C1 segment of cervical spinal cord (tissue), 14 donors: ENCODE measurements at places on chromosomes 7 and 10.

DNA sequence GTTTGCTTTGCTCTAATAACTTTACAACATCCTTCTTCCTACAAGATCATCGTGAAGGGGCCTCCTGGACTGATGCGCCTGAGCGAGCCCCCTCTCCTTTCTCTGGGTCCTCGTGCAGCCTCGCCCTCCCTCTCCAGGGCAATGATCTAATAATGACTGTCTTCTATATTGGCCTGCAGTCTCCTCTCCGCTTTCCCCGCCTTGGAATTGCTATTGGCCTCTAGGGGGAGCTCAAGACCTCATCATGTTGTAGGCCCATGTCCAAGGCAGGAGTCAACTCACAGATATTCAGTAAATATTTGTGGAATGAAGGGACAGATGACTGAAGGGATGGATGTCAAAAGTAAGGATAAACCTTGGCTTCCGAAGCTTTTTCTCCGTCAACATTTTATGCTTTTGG lies 1180.3 kb downstream of the TYW1 start:
- peak; percentile 4 for DNase-seq

- DNase-seq, result peak; percentile 71
Measured at GRCh38 chr10:93993782-93994437, at the start of gene PLCE1. Gene PLCE1, plus strand, starts transcription at chr10:93993931. Its CDS starts 37,116 bp downstream, at chr10:94031047.

DNA sequence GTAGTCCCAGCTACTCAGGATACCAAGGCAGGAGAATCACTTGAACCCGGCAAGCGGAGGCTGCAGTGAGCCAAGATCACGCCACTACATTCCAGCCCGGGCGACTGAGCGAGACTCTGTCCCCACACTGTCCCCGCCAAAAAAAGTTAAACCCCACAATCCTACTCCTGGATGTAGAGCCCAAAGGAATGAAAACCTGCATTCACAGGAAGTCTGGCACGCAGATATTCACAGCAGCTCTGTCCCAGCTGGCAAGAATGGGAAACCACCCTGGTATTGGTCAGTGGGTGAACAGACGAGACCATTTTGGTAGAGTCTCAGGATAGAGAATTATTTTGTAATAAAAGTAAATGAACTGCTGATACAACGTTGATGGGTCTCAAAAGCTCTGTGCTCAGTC lies 225.2 kb downstream of the MAD1L1 start:
- no peak for DNase-seq

DNA sequence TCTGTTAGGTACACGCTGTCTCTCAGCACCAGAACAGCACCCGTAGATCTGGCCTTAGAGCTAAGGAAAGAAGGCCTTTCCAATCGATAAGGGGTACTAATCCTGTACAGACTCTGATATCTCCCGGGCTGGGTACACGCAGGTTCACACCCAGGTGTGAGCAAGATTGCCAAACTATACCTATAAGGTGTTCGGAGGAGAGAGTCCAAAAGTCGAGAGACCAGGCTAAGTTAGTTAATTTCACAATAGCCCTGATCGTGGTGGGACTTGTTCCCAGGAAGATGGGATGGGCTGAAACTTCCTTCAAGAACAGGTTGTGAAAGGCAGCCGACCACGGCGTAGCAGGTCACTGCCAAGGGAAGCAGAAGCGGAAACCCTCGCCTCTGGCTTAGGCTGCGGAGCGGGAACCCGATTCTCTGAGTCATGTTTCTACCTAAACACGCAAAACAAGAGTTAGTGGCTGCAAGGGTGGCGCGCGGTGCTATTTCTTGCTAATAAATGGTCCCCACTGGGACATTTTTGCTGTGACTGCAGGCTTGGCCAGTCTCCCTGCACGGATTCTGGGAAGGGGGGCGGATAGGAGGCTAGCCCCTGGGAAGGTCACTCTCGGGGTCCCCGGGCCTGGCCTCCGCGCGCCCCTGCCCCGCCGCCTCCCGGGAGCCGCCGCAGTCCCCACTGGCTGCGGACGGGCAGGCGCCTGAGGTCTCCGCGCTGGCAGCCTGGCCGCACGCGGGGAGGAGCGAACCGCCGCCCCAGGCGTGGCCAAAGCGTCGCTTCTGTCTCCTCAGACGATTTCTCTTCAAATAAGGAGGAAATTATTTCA lies 75.4 kb upstream of the PDSS1 start:
- DNase-seq, result no peak

DNA sequence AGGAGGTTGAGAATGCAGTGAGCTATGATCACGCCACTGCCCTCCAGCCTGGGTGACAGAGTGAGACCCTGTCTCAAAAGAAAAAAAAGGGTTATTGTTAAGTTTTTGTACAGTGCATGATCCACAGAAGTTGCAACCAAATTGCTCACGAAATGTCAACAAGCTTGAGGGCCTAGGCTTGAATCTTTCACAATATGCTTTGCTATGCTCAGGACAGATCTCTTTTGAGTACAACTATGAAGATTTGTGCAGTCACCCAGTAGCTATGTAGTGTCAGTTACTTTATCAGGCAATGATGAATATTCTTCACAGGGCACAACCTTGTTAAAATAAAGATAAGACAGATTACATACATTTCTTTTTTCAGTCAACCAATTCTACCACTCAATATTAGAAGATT lies 109.2 kb downstream of the PRTFDC1 start:
- DNase-seq, result no peak

- no peak for DNase-seq
Measured at GRCh38 chr10:58982470-58983239, 193.8 kb upstream of the PHYHIPL start.

DNA sequence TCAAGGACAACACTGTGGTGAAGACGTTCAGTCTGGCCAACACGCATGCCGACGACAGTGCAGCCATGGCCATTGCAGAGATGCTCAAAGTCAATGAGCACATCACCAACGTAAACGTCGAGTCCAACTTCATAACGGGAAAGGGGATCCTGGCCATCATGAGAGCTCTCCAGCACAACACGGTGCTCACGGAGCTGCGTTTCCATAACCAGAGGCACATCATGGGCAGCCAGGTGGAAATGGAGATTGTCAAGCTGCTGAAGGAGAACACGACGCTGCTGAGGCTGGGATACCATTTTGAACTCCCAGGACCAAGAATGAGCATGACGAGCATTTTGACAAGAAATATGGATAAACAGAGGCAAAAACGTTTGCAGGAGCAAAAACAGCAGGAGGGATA lies 6.6 kb downstream of the LMOD2 start:
- no peak for DNase-seq

DNA sequence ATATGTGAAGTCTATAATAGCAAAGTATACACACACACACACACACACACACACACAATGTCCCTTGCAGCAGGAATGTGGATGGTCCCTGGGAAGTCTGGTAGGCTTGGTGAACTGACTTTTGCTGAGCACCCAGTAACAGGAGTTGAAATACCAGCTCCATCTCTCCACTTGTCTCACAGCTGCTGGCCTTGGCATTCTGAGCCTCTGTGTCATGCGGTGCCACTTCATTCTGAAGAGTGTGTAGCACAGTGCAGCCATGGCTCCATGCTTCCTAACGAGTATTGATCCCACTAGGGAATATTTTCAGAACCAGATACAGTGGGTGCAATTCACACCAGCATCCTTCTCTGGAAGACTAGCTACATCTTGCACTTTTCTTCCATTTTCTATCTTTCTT lies 192.4 kb downstream of the ADARB2 start:
- no peak for DNase-seq

DNA sequence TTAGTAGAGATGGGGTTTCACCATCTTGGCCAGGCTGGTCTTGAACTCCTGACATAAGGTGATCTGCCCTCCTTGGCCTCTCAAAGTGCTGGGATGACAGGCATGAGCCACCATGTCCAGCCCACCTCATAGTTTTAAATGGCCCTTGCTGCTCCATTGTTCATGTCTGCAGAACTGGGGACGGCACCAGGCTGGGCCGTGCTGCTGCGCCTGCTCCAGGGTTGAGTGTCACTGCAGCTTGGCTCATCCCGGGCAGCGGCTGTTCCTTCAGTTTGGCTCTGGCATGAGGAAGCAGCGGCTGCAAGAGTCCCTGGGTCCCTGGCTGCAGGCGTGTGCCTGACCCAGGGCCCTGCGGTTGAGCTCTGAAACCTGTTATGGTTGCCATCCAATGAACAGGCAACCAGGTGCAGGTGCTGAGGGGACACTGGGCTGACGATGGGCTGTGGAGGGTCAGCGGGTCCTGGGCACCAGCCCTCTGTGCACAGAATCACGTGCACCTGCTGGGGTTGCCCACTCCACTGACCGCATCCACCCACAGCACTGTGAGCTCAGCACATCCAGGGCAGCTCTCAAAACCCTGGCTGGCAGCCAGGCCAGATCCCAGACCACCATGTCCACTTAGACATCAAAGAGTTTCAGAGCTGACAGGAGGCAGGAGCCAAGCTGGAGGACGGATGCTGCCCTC lies 70.2 kb upstream of the PPP2R2D start:
- DNase-seq, result no peak

GRCh38 chr10:118851062-118852035 lies 96.6 kb upstream of the CACUL1 start:
- no peak for DNase-seq

GRCh38 chr7:25850216-25850615 lies 301.8 kb upstream of the NFE2L3 start:
- no peak for DNase-seq

DNA sequence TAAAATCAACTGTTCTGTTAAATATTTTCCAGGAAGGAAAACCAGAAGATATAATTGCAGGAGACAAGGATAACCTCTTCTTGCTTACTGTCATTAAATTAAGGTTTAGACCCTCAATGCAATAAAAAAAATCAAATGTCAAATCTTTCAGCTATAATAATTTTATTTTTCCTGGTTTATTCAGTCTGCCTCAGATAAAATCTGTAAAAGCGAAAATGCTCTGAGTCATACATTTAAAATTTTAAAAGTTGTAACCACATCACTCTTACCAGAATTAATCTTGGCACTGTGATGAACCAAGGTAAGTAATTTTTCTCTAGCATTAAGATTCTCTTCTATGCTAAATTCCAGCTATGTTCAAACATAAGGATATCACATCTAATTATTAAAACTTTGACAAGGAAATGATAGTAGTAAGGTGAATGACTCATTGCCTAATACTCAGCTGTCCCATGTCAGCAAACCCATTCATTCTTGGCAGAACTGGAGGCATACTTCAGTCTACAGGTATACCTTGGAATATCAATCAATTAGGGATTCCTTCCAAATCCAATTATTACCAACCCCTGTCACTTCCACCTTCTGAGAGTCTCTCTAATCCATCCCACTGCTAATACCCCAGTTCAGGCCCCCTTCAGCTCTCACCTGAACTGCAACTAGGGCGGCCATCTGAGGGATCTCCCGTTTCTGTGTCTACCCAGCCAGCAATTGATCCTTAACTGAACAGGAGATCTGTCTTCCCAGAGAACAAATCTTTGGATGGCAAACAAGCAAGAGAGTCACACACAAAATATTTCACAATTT lies 434.1 kb downstream of the GRM8 start:
- DNase-seq, result no peak

GRCh38 chr7:48179496-48180030 lies 8.3 kb downstream of the ABCA13 start:
- DNase-seq, result no peak

DNA sequence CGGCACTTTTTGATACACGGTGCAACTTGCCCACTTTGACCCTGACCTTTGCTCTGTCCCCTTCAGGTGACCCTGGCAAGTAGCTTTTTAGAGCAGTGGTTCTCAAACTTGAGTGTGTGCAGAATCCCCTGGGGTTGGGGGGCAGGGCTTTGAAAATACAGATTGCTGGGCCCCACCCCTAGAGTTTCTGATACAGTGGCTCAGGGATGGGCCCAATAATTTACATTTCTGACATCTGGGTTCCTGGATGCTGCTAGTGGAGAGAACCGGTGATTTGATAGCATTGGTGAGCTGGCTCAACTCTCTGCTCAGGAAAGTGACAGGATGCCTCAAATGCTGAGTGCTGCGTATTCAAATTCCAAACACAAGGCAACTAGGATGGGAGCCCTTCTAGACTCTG lies 537.8 kb upstream of the GALNT17 start:
- DNase-seq, result no peak

DNA sequence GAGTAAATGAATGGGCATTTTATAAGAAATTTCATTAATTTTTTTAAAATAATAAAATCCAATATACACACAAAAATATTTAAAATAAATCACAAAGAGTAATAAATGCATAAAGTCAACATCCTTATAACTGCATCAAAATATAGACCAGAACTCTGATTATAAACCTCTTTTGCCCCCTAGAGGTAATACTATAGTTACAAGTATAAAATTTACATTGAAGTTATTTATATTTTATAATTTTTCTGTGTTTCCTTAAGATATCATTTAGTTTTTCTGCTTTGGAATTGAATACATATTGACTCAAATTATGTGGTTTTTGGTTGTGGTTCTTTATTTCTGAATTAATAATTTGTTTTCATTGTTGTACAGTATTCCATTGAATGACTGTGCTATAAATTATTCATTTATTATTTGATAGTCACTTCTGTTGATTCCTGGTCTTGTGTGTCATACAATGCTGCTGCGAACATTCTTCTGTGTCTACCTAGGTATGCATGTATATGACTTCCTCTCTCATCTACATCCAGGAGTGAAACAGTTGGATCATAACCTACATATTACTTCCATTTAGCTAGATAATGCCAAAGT lies 673.6 kb downstream of the IPMK start:
- no peak for DNase-seq

DNA sequence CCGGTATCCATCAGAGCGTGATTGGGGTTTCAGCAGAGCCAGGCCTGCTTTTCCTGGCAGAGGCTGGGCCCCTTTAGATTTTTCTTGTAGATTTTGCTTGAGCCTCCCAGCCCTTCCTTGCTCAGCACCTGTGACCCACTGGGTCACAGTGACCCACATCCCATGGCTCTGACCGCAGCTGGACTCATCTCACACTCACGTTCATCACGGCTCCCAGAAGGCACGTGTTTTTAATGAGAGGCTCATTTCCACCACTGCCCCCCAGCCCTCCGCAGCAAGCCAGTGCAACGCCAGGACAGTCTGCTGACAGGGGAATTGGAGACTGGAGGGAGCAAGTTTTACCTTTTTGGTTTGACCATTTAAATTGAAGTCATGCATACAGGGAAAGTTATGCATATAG lies 155.7 kb downstream of the CUX1 start:
- no peak for DNase-seq

DNA sequence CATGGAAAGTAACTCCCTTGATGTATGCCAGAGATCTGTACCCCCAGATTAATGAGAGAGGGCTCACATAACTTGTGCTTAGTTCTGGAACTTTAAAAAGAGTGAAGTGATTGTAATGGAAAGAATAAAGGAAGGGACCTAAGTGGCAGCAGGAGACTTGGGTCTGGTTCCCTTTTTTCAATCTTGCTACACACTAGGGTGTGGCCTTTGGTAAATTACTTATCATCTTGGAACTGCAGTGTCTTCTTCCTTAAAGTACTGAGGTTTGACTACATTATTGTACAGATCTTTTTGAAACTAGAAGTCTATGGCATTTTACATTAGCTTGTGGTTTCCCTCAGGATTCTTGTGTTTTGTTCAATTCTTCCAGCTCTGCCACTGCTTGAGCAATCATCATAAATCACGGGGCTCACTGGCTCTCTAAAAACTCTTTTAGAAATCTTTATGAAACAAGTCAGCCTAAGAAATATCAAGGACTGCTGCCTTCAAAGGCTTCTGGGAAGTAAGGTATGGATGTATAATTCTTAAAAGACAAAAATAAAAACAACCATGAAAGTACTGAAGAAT lies 22.5 kb upstream of the CHRM2 start:
- DNase-seq, result no peak

GRCh38 chr7:84196084-84196503 lies 1.5 kb upstream of the SEMA3A start:
- no peak for DNase-seq

- no peak for DNase-seq
Measured at GRCh38 chr10:70575486-70575873, 27.1 kb downstream of the PRF1 start.
